ENCODE measurements at places on chromosomes 2 and 18.
A peak's percentile ranks its signal among the peaks of the same experiment; 100 is the strongest.

- DNase-seq: peak; percentile 2
Measured at GRCh38 chr18:59835605-59836379, 64.0 kb upstream of the PMAIP1 start.

- no peak for DNase-seq
Measured at GRCh38 chr18:75269124-75269680, 58.6 kb downstream of the TSHZ1 start.

DNA sequence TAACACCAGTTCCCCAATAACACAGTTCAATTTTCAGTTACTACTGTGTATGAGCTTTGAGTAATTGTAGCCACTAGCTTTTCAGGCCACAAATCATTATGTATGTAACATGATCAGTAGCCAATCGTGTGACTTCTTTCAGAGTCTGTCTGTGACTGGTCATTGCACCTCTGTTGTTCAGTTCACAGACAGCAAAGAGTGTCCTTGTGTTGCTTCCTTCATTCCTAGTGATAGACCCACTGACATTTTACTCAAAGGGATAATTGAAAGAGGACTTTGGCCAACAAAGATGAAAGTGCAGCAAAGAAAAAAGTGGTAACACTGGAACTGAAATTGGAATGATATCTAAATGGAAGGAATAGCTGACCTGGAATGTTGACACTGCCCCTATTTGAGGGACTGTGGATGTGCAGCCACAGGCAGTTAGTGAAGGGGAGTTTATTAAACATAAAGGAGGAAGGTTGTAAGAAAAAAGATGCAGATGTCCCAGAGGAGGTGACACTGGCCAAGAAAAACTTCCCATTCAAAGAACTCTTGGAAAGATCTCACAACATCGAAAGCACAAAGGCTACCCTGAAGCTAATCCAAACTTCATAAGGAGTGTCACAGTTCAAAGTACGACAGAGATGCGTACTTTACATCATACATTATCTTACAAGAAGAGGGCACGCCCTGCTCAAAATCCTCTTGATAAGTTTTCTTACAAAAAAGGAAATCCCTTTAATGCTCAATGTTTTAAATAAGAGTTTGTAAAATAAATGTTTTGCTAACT is 19.3 kb downstream of the TTC39C start:
- DNase-seq: no peak

DNA sequence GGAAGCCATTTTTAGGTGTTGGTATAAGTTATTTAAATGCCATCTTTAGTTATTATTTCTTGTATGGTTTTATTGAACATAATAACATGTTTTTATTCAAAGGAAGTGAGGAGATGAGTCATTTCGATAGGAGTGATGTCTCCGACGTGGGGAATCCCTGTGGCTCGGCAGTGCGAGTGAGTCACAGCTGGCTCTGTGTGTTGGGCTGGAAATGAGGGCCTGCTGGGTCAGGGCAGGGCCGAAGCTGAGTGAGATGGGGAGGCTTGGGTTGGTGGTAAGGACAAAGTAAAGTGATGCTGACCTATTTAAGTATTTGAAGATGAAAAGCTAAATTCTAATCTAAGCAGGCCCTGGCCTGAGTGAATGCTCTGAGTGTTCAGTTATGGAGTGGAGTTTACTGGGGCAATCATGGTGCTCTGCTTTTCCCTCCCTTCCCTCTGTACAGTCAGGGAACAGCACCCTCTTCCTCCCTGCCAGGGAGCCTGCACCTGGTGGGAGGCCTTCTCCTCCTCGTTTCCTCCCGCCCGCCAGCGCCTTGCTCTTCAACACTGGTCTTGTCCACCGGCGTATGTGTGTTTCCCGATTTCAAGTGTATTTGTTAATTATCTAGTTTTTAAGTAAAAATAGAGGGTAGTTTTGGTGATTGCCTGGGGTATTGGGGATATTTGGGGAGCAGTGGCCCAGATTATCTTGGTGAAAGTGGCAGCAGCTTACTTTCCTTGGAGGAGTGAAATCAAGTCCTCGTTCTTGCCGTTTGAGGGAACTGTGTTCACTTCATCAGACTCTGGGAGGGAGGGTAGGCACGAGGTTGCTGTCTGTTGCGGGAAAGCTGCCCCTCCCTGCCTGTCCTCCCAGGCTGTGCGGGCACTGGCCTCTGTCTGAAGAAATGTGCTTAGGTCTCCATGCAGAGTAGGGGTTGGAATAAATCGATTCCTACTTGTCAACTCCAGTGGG is 157.0 kb downstream of the LDLRAD4 start:
- DNase-seq: peak; percentile 34

DNA sequence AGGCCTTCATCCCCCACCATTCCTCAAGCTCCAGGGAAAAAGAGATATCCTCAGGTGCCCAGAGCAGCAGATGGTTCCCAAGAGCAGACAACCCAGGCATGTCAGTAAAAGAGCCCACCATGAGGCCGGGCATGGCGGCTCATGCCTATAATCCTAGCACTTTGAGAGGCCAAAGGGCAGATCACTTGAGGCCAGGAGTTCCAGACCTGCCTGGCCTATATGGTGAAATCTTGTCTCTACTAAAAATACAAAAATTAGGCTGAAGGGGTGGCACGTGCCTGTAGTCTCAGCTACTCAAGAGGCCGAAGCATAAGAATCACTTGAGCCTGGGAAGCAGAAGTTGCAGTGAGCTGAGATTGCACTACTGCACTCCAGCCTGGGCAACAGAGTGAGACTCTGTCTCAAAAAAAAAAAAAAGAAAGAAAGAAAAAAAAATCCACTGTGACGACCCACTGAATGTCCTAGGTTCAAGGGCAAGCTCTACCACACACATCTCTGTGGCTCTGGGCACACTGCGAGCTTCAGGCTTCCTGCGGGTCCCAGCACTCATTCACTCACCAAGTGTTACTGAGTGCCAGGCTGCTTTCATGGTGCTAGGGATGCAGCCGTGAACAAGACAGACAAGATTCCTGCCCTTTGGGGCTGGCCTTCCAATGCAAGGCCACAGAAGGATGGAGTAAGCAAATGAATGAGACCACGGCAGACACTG is 6.5 kb upstream of the DUSP2 start:
- no peak for DNase-seq

DNA sequence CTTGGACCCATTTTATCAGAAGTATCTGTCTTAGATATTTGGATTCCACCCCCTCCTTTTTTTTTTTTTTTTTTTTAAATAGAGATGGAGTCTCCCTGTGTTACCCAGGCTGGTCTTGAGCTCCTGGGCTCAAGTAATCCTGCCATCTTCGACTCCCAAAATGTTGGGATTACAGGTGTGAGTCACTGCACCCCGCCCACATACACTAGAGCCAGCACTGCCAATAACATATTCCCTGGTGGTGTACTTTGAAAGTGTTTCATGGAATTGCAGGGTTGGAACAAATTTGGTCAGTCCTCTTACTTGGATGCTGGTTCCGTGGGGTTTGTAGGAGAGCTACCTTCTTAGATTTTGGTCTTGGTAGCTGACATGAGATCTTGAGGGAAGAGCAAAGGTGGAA is 15.0 kb downstream of the PDCL3 start:
- no peak for DNase-seq

GRCh38 chr2:7867867-7868266 is 814.0 kb upstream of the ID2 start:
- DNase-seq: no peak

DNA sequence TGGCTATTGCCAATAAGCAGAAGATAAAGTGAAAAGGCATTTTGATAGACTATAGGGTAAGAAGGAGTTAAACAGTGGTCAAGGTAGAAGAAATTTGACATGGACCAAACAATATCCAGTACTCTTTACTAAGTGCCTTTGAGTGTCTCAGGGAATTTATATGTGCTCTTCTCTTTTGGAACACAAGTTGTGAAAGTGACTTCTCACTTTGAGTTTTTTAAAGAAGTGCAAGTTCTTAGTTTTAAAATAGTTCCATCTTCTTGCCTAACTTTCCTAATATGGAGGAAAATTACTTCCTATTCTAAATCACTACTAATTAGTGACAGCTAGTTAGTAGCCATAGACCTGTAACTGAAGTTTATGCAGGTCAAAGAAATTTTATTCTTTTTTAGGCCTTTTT is 63.4 kb downstream of the AFTPH start:
- DNase-seq: no peak

- no peak for DNase-seq
Measured at GRCh38 chr18:23844991-23845680, 155.9 kb downstream of the LAMA3 start.

- DNase-seq: no peak
Measured at GRCh38 chr2:30733876-30734520, 73.2 kb downstream of the CAPN13 start.

DNA sequence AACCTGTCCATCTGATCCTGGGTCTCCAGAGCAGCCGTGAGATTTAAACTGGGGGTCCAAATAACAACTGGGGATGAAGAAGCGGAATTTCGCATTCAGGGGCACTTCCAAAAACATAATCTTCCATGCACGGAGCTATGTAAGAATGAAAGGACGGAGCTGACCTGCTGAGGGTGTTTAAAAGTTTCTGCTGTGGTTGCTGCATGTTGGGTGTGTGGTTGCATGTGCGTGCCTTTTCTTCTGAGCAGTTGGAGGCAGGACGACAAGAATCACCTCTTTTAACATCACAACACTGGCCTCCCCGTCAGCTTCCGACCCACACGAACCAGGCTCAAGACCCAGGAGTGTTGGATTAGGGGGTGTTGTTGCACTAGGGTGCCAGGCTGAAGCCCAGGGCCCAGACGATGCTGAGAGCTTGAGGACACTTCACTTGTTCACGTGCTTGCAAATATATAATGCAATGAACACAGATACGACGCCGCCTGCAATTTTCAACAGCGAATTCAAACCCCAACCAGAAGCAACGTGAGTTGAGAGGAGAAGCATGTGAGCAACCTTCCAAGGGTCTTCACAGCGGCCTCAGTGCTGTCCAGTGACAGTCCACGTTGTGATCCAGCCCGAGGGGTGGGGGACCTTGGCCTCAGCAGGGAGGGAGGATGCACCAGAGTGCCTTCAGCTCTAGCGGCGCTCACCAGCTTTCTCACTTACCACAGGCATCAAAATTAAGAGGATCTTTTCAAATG is 76.0 kb upstream of the SALL3 start:
- DNase-seq: no peak

- DNase-seq: no peak
Measured at GRCh38 chr2:25341753-25342371, at the start of gene DNMT3A. Gene DNMT3A (minus strand): TSS chr2:25341925. CDS start chr2:25313984, 27,941 bp downstream.

DNA sequence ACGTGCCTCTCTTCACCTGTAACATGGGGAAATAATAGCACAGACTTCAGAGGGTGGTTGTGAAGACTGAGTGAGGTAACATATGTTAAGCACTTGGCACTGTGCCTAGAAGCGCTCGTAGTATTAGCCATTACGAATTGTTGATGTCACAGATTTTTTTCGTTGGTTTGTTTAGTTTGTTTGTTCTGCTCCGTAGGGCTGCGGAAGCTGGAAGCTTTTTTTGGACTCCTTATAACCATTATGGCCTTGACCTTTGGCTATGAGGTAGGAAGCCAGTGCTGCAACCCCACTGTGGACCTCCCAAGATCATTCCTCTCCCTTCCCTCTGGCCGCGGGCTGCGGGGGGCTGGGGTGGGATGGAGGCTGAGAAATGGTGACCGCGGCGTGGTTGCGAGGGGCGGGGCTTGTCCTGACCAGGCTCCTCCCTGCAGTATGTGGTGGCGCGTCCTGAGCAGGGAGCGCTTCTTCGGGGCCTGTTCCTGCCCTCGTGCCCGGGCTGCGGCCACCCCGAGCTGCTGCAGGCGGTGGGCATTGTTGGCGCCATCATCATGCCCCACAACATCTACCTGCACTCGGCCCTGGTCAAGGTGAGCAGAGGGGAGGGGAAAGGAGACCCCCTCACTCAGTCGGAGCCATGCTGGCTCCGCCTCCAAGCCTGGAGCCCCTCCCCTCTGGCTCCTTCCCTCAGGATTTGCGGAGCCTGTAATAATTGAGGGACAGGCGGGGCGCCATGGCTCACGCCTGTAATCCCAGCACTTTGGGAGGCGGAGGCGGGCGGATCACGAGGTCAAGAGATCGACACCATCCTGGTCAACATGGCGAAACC is 5.5 kb downstream of the SLC11A1 start:
- DNase-seq: no peak

GRCh38 chr2:217167531-217167930 is 307.7 kb upstream of the TNP1 start:
- DNase-seq: no peak

- DNase-seq: no peak
Measured at GRCh38 chr2:239399433-239399920, 1.3 kb downstream of the HDAC4 start.

DNA sequence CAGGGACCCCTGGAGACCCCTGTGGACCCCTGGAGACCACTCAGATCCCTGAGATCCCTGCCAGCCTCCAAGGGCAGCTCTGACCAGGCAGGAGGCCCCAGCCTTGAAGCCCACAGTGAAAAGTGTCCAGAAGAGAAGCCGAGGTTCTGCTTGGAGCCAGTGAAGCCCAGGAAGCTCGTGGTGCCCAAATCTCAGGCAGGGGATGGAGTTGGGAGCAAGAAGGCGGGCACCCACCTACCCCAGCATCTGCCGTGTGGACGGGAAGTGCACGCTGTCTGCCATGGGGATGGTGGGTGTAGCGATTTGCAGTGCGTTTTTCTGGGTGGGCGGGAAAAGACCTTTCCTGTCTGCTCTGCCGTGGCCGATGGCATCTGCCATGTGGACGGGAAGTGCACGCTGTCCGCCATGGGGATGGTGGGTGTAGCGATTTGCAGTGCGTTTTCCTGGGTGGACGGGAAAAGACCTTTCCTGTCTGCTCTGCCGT is 120.6 kb upstream of the CTDP1 start:
- no peak for DNase-seq

GRCh38 chr18:64994370-64994769 is 756.4 kb upstream of the CDH7 start:
- no peak for DNase-seq

DNA sequence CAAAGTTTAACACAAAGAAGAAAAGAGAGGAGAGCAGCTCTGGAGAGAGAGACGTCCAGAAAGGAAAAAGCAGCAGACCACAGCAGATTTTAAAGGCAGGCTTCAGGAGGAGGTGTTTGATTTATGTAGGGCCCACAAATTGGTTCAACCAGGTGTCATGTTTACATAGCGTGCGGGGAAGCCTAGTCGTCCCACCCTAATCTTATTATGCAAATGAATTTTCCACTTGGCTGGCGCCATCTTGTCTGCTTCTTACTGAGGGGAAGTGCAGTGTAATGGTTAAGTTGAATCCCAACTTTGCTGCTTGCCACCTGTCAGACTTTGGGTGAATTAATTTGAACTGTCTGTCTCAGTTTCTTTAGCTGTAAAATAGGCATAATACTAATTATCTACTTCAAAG is 282.4 kb upstream of the CYRIA start:
- DNase-seq: no peak

- no peak for DNase-seq
Measured at GRCh38 chr18:6088432-6088831, 193.1 kb upstream of the TMEM200C start.

GRCh38 chr18:44744161-44745121 is 63.8 kb downstream of the SETBP1 start:
- DNase-seq: no peak

- DNase-seq: no peak
Measured at GRCh38 chr2:210922419-210922818, 366.0 kb downstream of the CPS1 start.

DNA sequence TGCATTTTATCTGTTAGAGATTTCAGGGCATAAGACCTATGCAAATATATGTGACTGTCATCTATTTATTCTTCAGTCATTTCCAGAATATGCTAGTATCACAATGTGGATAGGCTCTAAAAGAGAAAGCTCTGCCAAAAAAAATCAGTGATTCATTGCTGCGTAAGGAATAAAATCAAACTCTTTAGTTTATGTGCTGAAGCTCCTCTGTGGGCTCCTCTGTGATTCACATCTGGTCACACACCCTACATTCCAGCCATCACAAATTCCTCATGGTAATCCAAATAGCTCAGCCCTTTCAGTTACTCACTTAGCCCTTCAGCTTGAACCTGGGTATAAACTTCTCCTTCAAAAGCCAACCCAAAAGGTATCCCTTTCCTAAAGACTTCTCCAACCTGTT is 21.4 kb downstream of the DLGAP1 start:
- DNase-seq: no peak

GRCh38 chr18:7341581-7342337 is 110.9 kb downstream of the LRRC30 start:
- DNase-seq: no peak
